ENCODE measurements at places on chromosomes 6 and 20.

- peak; percentile 81 for DNase-seq
Measured at GRCh38 chr6:74409447-74409846, 713.4 kb downstream of the CD109 start.

DNA sequence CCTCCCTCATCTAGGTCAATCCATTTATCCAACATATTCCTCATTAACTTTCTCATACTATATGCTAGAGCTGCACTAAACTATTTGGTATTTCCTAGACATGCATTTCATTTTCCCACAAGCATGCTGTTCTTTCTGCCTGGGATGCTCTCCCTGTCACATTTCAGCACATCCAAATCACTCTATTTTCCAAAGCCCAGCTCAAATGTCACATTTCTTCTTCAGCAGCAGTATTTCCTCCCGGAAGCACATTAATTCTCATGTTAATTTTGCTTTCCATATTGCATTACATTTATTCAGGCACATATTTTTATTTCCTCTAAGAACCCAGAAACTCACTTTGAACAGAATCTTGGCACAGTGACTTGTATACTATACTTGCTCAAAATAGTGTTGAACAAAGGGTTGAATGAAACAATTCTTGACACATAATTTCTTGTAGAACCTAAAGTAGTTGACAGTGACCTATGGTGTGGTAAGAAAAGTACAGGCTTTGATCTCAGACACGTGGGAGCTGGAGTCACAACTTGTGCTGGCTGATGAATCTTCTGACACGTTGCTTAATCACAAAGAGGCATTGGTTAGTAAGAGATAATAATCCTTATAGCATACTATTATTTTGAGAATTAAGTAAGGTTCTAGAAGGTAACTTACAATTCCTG, 30.8 kb upstream of the CD2AP start:
- DNase-seq: no peak

DNA sequence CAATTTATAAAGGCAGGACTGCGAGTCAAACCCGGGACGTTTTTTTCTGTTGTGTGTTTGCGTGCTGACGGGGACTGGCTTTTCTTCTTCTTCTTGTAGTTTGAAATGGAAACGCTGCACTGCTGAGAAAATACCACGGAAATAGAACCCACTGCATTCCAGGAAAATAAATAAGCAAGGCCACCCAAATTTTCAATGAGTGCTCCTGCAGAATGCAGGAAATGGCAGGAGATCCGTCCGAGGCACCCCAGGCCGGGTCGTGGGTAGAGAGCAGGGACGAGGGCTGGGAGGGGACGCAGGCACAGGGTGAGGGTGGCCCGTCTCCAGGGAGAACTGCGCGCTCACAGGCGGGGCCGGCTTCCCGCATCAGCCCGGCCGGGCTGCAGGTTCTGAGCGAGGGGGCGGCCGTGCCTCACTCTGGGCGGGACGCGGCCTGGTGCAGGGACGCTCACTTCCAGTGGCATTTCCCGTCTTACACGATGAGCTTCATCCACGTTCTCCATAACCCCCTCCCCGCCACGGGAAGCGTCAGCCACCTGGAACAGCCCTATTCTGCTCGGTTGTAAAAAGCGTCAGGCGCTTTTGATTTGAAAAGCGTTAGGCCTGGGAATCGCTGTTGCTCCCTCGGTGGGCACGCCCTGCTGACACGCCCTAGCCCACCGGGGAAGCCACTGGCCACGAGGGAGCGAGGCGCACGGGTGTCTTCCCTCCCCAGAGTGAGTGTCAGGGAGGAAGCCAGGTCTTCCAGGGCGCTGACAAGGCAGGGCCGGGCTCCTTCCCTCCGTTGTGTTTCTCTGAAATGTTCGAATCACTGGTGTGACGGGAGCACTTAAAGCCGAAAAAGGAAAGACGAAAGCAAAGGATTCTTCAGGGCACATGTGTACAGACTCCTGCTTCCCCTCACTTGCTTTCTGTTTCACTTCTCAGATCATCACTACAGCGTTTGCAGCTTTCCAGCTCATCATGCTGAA, 17.9 kb upstream of the EXOC2 start:
- DNase-seq: peak; percentile 69

GRCh38 chr20:53195876-53196610, 223.9 kb downstream of the TSHZ2 start:
- DNase-seq: no peak

DNA sequence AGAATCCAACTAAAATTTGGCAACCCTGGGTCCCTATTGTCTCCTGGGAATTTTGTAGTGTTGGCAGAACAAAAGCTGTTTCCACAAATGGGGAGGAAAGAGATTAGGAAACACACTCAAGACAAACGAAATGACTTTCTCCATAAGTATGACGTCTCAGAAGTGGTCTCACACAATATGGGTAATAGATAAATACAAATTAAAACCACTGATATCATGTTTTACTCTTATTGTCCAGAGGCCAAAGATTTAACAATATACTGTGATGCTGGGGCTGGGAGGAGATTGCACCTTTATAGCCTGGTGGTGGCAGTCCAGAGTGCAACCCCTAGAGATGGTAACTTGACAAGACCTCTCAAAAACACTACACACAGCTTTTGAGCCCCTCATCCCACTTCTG, 18.6 kb downstream of the FKBP1A start:
- DNase-seq: no peak

DNA sequence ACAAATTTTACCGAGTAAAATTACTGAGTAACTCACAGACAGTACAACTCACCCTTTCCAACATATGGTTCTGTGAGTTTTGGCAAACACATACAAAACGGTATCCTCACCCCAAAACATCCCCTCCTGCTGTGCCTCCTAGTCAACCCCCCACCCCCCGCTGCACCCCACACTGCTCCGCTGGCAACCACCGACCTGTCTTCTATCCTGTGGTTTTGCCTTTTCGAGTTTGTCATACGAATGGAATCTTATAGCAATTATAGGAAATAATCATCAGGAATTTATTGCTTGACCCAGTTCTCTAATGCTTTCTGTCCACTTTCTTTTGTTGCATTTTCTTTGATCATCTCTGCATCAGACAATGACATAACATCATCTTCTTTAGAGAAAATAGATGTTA, 312.3 kb downstream of the KIF16B start:
- DNase-seq: peak; percentile 69

DNA sequence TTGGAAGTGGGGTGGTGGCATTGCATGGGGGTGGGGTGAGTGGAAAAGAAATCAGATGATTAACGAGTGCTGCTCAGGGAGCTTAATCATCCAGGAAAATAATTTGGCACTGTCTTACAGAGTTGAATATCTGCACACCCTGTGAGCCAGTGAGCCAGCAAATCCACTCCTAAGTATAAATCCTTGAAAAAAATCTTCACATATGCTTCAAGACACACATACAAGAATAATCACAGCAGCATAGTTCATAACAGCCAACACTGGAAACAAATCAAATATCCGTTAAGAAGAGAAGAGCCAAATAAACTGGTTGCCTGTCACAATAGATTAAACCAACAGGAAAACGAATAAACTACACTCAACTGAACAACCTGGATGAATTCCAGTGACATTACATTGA, 62.8 kb downstream of the SAMD3 start:
- no peak for DNase-seq

DNA sequence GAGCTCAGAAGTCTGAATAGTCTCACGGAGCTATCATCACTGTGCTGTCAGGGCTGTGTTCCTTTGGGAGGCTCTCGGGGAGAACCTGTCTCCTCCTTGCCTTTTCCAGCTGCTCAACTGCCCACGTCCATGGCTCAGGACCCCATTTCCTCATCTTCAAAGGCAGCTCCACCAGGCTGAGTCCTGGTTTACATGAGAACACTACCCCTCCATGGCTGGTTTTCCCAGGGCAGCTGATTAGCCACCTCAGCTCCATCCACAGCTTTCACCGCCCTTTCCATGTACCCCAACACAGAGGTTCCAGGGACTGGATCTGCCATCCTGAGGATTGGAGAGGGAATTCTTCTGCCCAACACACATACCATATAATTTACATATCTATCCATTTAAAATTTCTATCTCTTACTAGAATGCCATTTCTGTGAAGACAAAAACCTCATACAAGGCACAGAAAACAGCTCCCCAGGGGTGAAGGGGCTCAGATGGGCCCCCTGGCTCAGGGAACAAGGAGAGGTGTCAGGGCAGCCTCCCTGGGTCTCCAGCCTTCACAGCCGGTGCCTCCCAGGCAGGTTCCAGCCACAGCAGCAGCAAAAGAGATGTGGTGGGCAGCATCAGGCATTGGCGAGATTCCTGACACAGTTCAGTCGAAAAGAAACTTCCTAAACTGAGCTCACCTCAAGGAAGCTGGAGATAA, 2.2 kb upstream of the RAET1E start:
- DNase-seq: no peak

DNA sequence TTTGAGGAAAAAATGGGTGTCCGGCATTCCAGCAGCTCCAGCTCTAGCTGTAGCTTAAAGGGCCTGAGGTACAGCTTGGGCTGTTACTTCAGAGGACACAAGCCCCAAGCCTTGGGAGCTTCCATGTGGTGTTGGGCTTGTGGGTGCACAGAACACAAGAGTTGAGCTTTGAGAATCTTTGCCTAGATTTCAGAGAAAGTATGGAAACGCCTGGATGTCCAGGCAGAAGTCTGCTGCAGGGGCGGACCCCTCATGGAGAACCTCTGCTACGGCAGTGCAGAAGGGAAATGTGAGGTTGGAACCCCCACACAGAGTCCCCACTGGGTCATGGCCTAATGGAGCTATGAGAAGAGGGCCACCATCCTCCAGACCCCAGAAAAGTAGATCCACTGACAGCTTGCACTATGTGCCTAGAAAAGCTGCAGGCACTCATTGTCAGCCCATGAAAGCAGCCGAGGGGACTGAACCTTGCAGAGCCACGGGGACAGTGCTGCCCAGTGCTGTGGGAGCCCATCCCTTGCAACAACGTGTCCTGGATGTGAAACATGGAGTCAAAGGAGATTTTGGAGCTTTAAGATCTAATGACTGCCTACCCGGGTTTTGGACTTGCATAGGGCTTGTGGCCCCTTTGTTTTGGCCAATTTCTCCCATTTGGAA, 90.6 kb downstream of the QKI start:
- DNase-seq: no peak

- no peak for DNase-seq
Measured at GRCh38 chr6:26130581-26131249, 43.5 kb downstream of the HFE start.

DNA sequence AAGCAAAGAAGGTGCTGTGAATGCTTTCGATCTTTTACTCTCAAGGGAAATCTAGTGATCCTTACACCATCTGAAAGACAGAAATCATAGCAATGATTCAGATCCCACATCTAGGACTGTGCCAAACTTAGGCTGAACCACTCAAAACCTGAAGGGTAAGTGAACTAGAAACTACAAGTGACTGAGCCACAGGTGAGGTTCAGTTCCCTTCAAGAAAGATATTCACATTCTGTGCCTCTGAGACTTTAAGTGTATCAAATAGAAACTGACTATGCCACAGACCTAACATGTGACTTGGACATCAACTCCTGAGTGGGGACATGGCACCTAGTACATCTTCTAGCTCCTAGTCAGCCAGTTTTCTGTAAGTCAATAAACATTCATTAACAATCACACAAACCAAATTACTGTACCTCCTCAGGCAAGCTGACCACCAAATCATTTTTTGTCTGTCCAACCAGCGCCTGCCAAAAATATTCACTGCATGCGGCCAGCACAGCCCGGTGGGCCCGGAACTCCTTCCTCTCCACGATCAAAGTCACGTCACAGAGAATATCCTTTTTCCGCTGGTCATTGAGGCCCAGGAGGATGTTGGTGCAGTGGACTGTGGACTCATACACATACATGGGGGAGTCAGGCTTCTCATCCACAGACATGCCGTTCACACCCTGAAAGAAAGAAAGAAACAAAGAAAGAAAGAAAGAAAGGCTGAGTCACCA, 114.1 kb downstream of the GJA10 start:
- no peak for DNase-seq

GRCh38 chr20:21632735-21633053, 72.8 kb upstream of the PAX1 start:
- DNase-seq: no peak

- no peak for DNase-seq
Measured at GRCh38 chr6:110646951-110647910, 168.0 kb downstream of the CDK19 start.

DNA sequence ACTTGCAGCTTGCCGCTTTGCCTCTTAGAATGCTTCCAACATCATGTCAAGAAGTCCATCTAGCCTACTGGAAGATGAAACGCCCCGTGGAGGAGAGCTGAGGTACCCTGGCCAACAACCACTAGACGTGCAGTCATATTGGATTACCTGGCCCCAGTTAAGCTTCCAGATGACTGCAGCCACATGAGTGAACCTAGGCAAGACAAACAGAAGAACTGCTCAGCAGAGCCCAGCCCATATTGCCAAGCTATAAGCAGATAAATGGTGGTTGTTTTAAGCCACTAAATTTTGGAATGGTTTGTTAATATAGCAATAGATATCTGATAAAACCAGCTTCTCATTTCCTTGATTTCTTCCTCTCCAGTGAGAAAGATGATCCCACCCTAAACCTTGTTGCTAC, 4.7 kb upstream of the DLK2 start:
- DNase-seq: no peak

GRCh38 chr6:149317644-149318571, at the start of gene TAB2:
Gene TAB2, plus strand, starts transcription at chr6:149317712. Its CDS starts 52,286 bp downstream, at chr6:149369998.
- DNase-seq: peak; percentile 40

- peak; percentile 3 for DNase-seq
Measured at GRCh38 chr6:5979650-5980420, 26.9 kb downstream of the NRN1 start.

DNA sequence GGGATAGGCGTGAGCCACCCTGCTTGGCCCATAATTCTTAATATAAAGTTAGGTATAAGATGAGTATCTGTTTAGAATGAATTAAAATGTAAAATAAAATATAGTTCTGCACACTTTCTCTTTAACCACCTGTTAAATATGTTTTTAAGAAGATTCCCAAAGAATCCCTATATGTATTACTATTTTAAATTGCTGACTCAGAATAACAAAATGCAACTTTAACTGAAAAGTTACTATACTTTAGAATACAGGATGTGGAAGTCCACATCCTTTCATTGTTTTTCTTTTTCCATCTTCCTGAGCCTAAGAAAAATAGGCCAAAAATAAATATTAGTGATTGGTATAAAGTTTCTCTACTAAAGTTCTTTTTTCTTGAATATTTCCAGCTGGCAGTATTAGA, 325.6 kb upstream of the EYS start:
- no peak for DNase-seq

GRCh38 chr6:100366419-100366818, 98.3 kb downstream of the SIM1 start:
- peak; percentile 93 for DNase-seq

DNA sequence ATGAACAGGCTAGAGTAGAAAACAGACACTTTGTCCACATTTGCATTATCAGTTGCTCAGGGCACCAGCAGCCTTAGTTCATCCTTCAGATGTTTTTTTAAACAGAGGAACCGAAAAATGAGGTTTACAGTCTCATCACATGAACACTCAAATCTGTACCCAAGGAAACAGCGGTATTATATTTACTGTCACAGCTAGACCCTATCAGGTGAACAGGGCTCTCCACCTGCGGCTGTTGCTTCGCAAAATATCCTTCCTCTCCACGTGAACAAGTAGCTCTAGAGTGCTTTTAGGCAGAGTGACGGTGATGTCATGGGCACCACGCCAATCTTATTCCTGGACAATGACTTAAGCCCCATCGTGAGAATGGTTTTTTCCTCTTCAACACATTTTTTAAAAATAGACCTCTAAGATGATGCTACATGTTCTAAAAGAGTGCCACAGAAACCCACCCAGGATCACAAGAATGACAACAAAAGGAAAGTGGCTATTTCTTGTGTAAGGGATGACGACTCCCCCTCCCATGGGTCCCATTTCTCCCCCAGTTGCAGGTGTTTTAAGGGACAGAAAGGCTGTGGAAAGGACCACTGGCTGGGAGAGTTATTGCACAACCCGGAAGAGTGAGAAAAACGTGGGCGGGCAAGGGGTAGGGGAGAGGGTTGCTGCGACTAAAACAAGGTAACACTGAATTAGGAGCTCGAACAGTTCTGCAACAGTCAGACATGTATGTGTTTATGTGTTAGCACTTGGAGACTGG, 77.7 kb downstream of the EFHC1 start:
- no peak for DNase-seq
